ENCODE measurements at places on chromosomes 7 and 10.

DNA sequence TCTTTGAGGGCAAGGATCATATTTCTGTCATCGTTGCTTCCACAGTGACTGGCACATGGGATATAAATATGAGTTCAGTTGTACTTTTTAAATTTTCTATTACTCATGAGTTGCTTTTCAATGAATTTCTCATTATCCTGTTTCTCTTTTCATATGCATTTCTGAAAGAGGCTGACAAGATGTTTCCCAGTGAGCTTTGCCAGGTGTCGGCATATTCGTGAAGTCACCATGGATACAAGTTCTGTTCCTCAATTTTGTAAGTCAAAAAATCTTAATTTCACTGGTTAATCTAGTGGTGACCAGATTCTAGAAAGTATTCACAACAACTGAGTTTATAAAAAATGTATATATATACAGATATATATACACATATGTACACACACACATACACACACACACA, 55.7 kb upstream of the GNAI1 start:
- no peak for DNase-seq

GRCh38 chr10:48579251-48579960, 25.5 kb downstream of the ARHGAP22 start:
- DNase-seq: no peak

- peak; percentile 85 for DNase-seq
Observed at GRCh38 chr7:584122-584465, 64.4 kb upstream of the PDGFA start.

GRCh38 chr7:76074972-76075370, 27.1 kb downstream of the MDH2 start:
- no peak for DNase-seq

DNA sequence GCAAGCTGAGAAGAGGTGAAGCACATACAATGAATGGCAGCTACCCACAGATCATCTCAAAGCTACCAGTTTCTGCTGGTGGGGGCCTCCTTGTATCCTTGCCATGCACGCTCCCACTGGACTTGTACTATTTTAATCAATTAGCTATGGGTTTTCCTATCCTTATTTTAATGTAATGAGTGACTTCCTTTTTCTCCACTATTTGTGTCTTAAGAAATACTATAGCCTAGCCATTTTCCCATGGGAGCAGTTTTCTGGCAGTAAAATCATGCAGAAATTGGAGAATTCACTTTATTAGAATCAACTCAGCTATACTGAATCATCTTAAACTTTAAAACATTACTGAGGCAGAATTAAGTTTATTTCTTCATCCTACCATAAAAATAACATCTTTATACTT, 73.5 kb downstream of the CTNNA3 start:
- DNase-seq: no peak

DNA sequence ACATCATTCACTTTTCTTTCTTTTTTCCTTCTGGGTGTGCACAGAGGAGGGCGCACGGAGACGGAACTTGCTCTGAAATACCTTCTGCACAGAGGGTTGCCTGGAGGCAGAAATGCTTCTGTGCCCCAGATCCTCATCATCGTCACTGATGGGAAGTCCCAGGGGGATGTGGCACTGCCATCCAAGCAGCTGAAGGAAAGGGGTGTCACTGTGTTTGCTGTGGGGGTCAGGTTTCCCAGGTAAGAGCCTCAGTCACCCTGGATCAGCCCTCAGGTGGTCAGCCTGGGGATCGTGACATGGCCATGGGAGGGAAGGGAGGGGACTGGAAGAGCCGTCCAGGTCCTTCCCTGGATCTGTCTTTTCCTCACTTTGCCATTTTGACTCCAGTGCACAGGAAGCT, 33.6 kb downstream of the VWA2 start:
- DNase-seq: no peak

DNA sequence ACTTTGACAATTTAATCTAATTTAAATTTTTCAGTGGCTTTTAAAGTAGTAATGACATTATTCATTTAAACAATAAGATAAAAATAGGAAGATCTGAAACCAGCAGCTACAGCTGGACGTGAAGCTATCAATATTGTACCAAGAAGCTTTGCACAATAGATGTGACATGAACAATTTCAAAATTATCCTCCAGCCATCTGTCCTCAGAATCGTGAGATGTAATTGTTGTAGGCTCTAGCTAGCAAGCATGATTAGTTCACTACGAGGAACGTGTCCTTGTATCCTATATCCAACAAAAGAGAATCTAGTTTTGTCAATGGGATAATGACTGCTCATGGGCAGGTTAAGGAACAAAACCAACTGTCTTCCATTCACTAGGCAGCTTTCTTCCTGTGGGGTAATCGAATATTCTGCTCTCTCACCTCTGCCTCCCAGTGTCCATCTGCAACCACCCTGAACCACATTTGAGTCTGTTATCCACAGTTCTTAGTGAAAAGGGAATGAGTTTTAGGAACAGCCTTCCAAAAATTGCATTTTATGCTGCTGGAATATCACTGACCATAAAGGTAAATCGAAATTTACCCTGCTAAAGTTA, 247.3 kb downstream of the PARD3 start:
- DNase-seq: no peak

- no peak for DNase-seq
Observed at GRCh38 chr10:71084061-71084817, 128.1 kb upstream of the UNC5B start.

GRCh38 chr7:154916381-154916780, 86.5 kb downstream of the PAXIP1 start:
- no peak for DNase-seq

GRCh38 chr7:100824499-100825214, 2.7 kb downstream of the EPHB4 start:
- no peak for DNase-seq

DNA sequence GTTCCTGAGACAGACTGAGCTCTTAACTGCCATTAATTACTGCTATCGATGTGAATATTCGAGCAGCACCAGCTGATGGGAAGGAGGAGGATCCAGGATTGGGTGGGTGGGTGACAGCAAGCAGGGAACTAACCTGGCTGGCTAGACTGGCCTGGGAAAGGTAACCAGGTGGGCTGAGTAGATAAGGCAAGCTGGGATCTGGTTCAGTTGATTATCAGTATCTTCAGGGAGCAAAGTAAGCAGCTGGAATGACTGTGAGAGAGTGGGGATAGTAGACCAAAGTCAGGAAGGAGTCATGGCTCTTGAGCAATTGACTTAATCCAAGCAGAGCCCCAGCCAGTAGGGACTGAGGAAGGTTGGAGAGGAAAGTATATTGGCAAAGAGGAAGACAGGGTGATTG, 46.9 kb upstream of the KMT2E start:
- DNase-seq: no peak

DNA sequence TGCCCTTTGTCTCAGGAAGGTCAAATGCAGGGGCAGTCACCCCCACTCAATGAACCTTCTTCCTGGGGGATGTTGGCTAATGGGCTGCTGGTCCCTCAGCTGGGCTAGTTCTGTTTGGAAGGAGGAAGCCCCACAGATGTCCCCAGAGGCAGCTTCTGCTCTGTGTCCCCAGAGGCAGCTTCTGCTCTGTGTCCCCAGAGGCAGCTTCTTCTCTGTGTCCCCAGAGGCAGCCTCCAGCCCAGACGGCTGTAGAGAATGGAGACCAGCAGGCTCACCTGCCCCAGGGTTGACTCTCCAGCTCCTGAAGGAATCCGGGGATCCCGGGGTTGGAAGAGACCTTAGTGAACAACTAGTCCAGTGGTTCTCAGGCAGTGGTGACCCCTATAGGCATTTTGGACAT, 62.5 kb upstream of the LEP start:
- no peak for DNase-seq

GRCh38 chr7:107147464-107148393, 21.1 kb upstream of the HBP1 start:
- peak; percentile 25 for DNase-seq

DNA sequence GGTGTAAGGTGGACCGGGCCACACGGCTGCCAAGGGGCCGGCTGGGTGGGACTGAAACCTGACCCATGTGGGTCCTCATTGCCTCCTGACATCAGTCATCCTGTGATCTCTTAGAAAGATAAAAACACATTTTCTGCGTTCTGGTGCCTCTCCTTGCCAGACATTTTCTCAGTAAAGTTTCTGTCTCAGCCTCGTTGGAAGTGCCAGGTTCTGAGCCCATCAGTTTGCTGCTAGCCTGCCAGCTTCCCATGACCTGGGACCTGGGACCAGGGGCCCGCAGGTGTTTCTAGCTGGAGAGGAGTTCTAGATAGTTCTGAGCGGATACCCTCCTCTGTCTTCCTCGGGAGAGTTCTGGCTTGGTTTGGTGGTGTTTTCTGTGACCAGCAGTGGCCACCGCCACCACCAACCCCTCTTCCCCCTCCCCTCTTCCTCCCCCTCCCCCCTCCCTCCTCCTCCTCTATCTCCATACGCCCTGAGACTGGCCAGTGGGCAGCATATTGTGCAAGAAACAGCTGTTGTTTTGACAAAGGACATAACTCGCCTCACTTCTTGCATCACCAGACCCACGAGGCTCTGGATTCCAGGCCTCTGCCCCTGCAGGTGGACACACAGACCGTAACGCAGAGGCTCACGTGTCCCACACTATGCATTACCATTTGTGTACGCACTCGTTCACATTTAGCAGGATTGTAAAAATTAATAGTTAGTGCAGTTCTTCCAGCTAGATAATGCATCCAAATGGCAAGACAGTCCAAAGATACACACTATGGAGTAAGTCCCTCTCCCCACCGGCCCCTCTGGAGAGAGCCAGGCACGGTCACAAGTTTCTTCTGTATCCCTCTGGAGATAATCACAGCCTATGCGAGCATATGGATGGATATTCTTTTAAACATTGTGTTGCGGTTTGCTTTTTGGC, 94.6 kb downstream of the CUX1 start:
- no peak for DNase-seq

DNA sequence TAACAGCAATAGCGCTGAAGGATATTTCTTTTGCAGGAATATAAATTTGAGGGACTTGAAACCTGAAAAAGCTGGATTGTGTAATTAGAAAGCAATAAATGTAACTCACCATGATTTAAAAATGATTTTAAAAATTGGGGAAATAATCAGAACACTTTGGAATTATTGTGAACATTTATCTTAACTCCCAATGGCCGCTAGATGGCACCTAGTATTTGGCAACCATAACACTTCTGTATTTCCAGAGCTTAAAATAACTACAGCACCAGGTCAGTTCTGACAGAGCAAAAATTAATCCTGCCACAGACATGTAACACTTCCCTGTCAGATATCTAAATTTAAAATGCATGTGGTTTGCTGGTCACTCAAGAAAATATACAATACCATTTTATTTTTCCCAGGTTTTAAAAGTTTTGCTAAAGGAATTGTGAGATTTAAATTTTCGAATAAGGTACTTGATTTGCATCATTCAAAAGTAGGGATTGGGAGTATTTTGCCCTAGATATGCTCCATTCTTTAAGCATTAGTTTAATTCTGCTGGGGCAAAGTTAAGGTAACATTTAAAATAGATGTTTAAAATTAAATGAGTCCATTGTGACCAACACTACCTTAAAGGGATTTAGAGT, 144.5 kb downstream of the PPP1R3A start:
- no peak for DNase-seq

DNA sequence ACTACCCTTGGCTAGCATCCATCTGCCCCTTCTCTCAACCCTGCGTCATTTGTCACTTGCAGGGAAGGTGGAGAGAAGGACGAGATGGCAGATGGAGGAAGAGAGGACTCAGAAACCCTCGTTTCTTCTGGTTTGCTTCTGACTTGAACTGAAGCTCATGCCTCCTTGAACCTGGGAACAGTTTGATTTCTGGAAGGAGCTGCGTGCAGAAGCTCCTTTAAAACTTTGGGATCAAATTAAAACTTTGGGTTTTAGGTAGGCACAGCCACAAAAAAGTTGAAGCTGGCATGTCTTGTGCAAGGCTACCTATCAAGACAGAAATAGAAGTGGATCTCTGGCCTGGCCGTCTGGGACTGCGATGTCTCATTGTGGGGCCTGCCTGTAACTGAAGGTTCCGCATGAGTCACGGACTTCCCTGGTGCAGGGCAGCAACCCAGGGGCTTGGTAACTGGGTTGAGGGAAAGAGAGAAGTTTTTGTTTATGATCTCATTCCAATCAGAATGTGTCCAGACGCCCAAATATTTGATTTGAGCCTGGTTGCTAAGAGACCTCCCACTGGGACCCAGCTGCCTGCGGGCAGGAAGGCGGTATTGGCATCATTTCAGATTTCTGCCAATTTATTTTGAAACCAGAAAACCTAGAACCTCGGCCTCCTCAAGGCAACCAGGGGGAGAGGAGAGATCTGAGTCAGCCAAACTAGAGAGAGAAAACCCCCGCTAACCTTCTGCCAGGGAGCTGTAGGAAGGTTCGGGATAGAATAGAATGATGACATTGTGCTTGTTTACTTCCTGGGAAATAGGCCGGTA, 15.8 kb upstream of the CAMK1D start:
- peak; percentile 27 for DNase-seq

DNA sequence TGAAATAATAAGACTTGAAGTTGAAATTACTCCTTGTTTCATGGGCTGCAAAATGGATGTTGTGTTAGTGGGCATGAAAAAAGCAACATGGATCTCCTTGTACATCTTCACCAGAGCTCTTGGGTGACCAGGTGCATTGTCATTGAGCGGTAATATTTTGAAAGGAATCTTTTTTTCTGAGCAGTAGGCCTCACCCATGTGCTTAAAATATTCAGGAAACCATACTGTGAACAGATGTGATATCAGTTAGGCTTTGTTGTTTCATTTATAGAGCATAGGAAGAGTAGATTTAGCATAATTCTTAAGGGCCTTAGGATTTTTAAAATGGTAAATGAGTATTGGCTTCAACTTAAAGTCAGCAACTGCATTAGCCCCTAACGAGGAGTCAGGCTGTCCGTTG, 15.3 kb downstream of the STAG3 start:
- DNase-seq: no peak

DNA sequence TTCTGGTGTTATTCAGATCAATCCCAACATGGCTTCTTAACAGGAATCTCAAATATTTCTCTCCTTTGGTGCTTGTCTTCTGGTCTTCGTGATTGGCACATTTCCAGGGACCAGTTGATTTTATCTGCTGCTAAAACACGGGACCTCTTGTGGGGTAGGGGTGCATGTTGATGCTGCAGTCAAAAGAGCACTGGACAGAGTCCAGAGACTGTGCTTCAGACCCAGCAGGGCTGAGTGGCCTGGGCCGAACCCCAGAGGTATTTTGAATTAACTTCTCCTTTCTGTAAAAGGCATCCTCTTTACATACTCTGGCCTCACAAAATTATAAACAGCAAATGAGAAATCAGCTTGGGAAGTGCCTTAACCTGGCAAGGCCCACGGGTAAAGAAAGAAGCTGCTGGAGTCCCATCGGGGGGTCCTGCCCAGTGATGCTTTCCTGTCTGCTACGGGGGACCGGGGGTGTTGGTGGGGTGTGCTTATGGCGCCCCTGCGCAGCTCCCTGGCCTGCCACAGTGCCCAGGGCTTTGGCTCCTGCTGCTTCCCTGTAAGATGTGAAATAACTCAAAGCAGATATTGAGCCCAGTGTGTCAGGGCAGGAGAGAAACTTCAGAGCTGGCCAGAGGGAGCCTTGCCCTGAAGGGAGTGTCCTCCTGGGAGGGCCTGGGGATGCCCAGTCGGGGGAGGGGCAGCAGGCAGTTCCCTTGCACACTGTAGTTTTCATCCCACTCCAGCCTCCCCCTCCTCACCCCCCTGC, 230.5 kb downstream of the TCF7L2 start:
- no peak for DNase-seq

- no peak for DNase-seq
Observed at GRCh38 chr10:43392748-43393147, 16.2 kb downstream of the HNRNPF start.

- no peak for DNase-seq
Observed at GRCh38 chr7:116290740-116291139, 80.4 kb downstream of the TES start.
